Stimulated activated CD4-positive, alpha-beta T cell treated with anti-CD3 and anti-CD28 coated beads, TNF-alpha, amount 100 ng/mL, for 4 hours (primary cell): ENCODE measurements at places on chromosomes 5 and 9.

GRCh38 chr9:137582286-137582860, 3.6 kb upstream of the DPH7 start:
- DNase-seq = no peak

DNA sequence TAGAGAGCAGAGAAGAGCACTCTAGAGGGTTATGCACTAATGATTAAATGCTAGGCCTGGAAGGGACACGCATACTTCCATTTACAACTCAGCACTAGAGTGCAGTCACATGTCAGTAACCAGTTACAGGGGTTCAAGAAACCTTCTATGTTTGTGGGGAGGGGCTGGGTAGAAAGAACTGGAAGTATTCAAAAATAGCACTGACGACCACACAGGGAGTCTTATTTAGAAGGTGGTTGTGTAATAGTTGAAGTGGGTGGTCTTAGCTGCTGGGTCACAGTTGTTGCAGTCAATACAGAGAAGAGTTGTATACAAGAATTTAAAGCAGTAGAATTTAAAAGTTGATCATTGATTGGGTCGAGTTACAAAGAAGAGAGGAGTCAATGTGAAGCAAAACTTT, 15.4 kb downstream of the AOPEP start:
- no peak for DNase-seq

DNA sequence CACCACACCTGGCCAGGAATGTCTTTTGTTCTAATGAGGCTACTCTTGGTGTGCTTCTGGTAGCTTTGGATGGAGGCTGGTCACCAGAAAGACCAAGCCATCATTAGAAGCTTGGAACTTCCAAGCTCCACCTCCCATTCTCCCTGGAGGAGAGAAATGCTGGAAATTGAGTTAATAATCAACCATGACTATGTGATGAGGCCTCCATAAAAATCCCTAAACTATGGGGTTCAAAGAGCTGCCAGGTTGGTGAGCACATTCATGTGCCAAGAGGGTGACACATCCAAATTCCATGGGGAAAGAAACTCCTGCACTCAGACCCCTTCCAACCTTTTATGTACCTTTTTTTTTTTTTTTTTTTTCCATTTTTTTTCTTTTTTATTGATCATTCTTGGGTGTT, 105.5 kb upstream of the SPATA31C2 start:
- no peak for DNase-seq

- peak; percentile 76 for DNase-seq
Measured at GRCh38 chr5:143405063-143405848, 1.8 kb upstream of the NR3C1 start.

- no peak for DNase-seq
Measured at GRCh38 chr5:173334808-173335207, 6.6 kb upstream of the STC2 start.
